ENCODE measurements at places on chromosomes 1 and 21.

DNA sequence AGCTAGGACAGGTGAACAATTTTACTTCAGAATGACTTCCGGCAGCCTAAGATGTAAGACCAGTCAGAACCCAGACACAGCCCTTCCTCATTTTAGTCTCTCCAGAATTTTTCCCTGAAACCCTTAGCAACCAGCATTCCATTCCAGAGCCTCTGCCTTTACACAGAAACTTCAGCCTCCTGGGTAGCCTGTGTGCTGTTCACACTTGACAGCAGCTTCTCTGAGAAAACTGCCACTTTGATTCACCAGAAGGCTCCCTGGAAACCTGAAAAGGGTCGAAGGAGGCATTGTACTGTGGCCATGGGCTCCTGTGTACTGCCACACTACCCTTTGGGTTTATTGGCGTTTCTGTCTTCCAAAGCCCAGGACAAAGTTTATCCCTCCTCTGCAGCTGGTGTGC is 17.4 kb downstream of the HYI start:
- no peak for DNase-seq

GRCh38 chr1:69494221-69494620 is 73.5 kb upstream of the LRRC7 start:
- no peak for DNase-seq

DNA sequence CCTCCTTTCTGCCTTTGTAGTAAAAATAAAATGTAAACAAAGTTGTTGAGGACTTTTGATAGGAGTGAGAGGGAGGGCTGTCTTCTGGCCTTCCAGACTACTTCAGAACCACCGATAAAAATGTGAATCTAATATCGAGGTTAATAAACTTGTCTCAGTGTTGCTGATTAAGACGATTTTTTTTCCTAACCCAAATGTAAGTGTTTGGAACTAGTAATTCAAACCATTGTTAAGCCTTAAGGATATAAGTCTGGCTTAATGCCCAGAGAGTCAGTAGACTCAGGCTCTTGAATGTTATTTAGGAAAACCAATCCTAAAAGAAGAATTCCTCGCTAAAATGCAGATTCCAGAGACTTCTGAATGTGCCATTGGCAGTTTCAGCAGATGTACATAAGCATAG is 356.9 kb downstream of the SIPA1L2 start:
- DNase-seq, result no peak

GRCh38 chr1:206709322-206709721 is 24.6 kb downstream of the MAPKAPK2 start:
- no peak for DNase-seq

DNA sequence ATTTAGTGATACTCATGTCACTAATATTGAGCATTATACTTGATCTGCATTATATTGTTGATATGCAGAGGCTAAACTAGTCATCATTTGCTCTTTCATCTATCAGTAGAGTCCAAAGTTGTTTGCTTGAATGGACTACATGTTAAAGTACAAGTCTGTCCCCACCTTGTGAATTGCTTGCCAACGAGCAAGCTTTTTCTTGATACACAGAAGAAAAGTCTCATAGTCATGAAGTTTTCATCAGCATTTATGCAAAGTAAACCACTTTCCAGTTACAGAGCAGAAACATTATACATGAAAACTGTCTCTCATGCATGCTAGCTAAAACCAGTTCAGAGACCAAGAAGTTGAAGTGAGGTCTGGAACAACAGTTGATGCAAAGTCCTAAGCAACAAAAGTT is 13.0 kb downstream of the SFPQ start:
- peak; percentile 45 for DNase-seq

GRCh38 chr1:75265792-75266191 is 131.6 kb downstream of the LHX8 start:
- peak; percentile 73 for DNase-seq

- no peak for DNase-seq
These were observed 56.9 kb downstream of the ATP1A1 start for GRCh38 chr1:116429821-116430374.

GRCh38 chr21:41656946-41657525 is 109.8 kb downstream of the RIPK4 start:
- no peak for DNase-seq

DNA sequence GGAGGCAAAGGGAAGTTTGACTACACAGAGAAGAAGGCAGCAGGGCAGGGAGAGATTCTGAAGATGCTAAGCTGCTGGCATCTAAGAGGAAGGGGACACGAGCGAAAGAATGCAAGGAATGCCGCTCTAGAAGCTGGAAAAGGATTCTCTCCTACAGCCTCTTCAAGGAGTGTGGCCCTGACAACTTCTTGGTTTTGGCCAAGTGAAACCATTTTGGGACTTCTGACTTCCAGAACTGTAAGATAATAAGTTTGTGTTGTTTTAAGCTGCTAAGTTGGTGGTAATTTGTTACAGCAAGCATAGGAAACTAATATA is 28.5 kb downstream of the MGST3 start:
- no peak for DNase-seq

DNA sequence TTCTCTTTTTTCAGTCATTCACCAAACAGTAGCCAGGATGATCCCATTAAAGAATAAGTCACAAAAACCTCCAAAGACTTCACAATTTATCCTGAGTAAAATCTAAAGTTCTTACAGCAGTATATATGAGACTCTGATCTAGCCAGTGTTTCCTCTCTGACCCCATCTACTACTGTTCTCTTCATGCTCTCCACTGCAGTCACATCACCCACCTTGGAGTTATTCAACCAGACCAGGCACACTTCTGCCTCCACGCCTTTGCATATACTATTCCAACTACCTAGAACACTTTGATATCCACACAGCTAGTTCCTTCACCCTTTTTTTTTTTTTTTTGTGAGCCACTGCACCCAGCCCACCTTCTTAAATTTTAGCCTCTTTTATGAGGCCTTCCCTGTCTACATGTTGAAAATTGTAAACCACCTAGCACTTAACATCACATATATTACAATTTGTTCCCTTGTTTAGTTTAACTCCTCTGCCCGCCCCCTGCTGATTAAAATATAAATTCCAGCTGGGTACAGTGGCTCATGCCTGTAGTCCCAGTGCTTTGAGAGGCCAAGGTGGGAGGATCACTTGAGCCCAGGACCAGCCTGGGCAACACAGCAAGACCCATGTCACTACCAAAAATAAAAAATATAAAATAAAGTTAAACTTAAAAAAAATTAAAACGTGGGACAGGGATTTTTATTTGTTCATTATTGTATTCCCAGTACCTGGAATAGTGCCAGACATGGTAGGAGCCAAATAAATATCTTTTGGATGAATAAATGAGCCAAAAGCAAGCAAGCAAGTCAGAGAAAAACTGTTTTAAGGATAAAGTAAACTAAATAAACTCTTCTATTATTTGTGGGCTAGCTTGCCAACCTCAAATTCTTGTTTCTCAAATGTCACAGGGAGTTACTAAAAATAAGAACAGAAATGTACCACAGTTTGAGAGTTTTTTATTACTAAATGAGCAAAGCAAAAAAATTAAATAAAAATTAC is 35.2 kb upstream of the MUTYH start:
- peak; percentile 34 for DNase-seq

DNA sequence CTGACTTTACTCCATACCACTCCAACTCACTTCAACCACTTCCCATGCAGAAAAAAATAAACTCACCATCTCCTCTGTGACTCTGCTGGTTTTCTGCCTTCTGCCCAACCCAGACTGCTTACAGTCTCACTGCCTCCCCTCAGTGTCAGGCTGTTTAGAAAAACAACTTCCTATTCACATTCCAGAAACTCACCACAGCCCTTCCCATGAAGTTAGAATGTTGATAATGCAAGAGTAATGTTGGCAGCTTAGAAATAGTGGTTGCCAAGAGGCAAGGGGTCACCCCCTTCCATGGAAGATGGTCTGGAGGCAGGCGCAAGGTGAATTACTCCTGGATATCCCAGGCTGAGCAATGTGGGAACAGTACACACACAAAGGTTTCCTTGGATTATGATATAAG is at the start of gene SELP:
Gene SELP, minus strand, starts transcription at position 119 of the 400 bp plus-strand sequence. Its CDS starts 50 bp downstream, at position 69.
- DNase-seq, result no peak

DNA sequence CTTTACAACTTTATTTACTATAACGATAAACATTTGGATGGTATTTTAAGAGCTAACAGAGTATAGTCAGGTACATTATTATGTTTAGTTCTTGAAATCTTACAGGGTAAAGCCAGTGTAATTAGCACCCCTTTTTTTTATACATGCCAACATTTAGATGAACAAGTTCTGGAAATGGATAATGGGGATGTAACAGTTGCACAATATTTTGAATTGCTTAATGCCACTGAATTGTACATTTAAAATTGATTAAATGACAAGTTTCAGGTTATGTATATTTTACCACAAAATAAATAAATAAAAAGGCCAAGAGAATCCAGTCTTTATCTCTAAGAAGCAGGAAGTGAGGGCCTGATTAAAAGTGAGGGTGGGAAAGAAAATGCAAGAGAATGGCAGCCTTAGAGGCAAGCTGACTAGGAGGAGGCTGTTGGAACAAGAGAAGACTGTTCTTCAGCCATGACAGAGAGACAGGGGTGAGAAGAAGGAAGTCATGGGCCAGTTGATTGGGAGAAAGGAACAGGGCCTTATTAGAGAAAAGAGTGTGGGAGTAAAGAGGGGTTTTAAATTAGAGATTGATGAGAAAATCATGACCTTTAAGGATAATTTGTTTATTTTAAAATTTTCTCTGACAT is 49.9 kb upstream of the TNFSF18 start:
- no peak for DNase-seq

- DNase-seq, result no peak
These were observed 413.4 kb downstream of the HLX start for GRCh38 chr1:221292652-221293051.

DNA sequence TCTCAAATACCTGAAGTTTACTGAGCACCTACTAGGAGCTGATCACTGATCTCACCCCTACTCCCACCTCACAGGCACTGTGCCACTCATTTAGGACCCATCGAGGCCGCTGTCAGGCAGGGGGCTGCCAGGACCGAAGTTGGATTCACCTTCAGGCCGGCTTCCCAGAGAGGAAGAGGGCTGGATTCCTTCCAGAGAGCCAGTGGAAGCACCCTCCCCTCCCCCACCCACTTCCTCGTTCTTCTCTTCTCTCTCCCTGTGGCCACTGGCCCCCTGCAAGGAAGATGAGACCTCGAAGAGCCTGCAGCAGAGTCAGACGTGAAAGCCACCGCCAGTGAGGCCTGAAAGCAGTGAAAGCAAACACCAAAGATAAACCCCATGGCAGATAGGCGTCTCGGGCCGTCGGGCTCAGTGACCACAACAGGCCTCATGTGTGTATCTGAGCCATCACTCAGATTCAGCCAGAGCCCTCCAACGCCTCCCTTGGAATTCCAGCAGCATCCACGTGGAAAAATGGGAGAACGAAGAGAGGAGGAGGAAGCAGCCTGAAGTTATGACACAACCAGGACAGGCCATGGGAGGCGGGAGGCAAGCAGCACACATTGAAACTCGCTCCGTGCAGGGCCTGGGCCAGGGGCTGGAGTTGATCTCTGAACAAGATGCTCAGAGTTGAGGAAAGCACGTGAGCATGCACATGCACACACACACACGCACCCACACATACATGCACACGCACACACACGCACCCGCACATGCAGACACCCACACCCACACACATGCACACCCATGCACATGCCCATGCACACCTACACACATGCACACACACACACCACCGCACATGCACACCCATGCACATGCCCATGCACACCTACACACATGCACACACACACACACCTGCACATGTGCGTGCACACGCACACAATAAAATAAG is 6.2 kb upstream of the AGTRAP start:
- no peak for DNase-seq

DNA sequence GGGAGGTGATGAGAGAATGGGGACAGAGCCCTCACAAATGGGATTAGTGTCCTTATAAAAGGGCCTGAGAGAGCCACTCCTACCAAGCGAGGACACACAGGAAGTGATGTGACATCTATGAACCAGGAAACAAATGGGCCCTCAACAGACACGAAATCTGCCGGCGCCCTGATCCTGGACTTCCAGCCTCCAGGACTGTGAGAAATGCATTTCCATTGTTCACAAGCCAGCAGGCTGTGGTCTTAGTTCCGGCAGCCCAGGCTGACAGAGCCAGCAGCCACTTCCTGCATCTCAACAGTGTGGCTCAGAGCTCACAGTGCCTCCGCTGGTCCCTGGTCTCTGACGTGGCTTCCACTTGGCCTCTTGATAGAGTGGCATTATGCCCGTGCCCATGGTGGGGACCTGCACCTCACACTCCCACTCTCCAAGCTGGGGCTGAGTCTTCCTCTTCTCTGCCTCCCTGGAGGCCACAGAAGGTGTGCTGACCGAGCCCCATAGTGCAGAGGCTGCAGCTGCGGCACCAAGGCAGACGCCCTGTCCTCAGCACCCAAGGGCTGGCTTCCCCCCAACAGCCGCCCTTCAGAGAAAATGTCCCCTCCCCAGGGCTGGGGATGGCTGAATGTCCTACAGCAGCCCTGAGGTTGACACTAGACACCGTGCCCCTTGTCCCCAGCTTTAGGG is 44.9 kb downstream of the ACOT7 start:
- DNase-seq, result no peak

- DNase-seq, result no peak
These were observed 161.0 kb downstream of the URB2 start for GRCh38 chr1:229786974-229787610.

DNA sequence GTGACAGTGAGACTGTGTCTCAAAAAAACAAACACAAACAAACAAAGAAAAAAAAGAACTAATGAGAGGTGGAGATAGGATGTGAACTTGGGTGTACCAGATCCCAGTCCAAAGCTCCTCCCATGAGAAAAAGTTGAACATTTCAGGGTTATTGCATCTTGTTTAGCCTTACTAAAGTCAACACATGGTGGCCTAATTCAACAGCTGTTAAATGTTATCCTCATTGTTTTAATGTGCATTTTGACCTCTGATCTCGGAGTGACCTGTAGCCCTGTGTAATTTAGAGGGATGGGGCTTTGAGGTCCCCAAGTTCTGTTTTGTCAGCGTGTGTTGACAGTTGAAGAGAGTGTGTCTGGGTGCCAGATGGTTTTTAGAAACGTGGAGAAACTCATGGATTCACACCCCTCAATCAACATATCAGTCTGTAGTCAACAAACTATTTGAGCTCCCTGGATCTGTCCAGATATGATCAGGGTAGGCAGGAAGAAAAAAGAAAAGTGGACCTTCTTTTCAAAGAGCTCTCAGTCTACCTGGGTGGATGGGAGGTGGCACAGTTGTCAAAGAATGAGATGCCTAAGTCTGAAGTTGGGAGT is 34.7 kb downstream of the PTPRU start:
- no peak for DNase-seq

DNA sequence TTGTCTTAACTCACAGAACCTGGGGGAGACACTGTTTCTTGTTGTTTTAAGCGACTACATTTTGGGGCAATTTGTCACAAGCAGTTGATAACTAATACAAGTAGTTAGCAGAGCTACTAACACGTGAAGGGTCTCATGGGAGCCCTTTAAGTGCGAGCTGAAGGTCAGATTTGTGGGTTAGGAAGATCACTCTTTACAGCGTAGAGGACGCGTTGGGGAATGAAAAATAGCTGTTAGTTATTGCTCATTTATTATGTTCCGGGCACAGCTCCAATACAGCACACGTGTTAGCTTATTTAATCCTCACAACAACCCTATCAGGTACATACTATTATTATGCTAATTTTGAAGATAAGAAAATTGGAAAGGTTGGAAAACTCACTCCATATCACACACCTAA is 95.9 kb downstream of the ACTL8 start:
- DNase-seq, result no peak

Measured in NAMALWA (cell line).